Occipital lobe (tissue), 3 donors: ENCODE measurements at places on chromosomes 7 and 10. TPM values are rescaled to one million over a fixed set of nuclear protein-coding genes. Genes with fewer than 3 reads are reported as not detected.

SLF2 gene
- 61.9 TPM for total RNA-seq

ZNF37A gene
- 26.8 TPM for total RNA-seq

HOXA4 gene
- total RNA-seq, result not detected

TAS2R5 gene
- 3.4 TPM for total RNA-seq

KCNH2 gene
- 8.0 TPM for total RNA-seq

ZNF804B gene
- total RNA-seq, result 4.2 TPM

MAT1A gene
- total RNA-seq, result not detected

SNCG gene
- 2.7 TPM for total RNA-seq

CHRM2 gene
- 9.4 TPM for total RNA-seq

WIPF3 gene
- 5.6 TPM for total RNA-seq

MMS19 gene
- total RNA-seq, result 55.4 TPM

GPR37 gene
- total RNA-seq, result 24.3 TPM

KMT2E gene
- 261 TPM for total RNA-seq

LLCFC1 gene
- not detected for total RNA-seq

PIK3AP1 gene
- 5.6 TPM for total RNA-seq

MDH2 gene
- 34.8 TPM for total RNA-seq

TSPAN12 gene
- total RNA-seq, result 7.2 TPM

PI4K2A gene
- total RNA-seq, result 8.7 TPM

GPR15LG gene
- total RNA-seq, result not detected

TMEM229A gene
- total RNA-seq, result 1.7 TPM

UNC5B gene
- total RNA-seq, result 3.9 TPM

OPALIN gene
- total RNA-seq, result not detected

SRRM3 gene
- total RNA-seq, result 6.7 TPM

XRCC2 gene
- 2.0 TPM for total RNA-seq

CALML5 gene
- not detected for total RNA-seq

SPAM1 gene
- not detected for total RNA-seq

ACTR3C gene
- total RNA-seq, result 7.3 TPM

APBB1IP gene
- 0.94 TPM for total RNA-seq

NEUROD6 gene
- 600 TPM for total RNA-seq

RASA4 gene
- total RNA-seq, result 30.4 TPM
